Progenitor cell of endocrine pancreas (in vitro differentiated cells): ENCODE measurements at places on chromosomes 2 and 18.

DNA sequence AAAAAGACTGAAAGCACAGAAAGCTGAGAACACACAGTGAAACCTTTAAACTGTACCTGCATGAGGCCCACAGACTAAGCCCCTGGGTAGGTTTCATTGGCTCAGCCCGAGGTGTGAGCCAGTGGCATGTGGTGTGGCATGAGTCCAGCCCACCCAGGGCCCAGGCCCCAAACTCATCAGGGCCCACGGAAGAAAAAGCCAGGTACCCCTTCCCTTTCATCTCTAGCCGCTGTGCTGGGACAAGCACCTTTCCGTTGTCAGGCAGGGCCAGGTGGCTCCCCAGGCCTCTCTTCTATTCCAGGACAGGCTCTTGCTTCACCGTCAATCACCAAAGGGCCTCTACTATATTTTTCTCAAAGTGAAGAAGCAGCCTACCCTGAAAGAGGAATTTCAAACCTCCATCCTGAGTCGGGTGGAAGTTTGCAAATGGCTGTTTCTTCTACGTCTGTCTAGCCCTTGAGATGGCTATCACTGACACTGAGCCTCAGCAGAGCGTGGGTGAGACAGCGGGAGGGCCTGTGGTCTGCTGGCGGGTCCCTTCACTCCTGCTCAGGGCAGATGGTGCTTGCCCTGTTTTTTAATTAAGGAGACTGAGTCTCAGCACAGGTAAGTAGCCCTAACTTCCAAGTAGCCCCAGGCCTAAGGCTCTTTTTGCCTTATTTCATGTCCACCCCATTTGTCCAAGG is 8.6 kb downstream of the DNAJB2 start:
- no peak for DNase-seq

GRCh38 chr18:32735781-32736180 is 37.0 kb downstream of the KLHL14 start:
- DNase-seq, result no peak

DNA sequence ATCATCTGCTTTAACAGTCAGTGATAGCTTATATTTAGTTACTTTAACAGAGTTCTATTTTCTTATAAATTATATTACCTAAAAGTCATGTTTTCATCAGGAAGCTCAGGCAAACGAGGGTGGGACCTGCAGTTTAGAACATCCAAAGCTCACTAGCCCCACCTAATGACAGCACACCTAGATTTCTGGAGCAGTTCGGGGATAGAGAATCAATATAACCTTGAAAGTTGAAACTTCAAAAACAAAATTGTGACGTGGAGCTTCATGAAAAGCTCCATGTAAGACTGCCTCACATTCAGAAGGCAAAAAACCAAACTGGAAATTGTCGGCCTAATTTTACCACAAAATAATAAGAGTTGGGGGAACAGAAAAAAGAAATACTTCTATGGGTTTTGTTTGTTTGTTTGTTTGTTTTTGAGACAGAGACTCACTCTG is 185.9 kb upstream of the CCDC150 start:
- DNase-seq, result no peak

- DNase-seq, result no peak
Observed at GRCh38 chr2:191226196-191226595, 19.0 kb upstream of the MYO1B start.

DNA sequence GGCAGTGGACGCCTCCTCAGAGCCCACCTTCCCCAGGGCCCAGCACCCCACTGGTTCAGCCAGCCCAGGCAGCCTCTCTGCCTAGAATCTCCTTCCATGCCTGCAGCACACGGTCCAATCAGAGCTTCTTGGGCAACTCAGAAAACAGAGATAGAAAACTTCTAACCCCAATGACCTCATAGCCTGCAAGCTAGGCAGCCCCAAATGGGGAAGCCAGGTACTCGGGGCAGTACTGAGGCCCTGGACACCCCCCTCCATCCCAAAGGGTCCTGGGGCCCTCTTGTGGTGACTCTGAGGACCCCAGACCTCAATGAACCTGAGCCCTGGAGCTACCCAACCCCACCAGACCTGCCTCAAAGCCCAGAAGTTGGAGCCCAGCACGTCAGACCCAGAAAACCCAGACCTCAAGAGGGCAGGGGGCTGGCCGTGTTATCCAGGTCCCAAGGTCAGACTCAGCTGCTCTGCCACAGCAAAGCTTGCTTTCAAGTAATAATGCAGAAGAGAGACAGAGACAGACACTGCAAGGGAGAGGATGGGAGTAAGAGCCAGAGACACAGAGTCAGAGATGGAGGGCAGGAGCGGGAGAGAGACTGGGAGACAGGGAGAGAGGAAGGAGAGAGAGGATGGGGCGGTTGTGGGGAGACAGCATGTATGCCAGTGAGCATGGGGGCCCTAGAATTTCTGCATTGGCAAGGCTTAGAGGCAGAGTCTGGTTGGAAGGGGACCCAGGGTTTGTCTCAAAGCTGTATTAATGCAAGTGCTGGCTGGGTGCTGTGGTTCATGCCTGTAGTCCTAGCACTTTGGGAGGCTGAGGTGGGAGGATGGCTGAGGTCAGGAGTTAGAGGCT is 28.2 kb downstream of the SERTAD2 start:
- no peak for DNase-seq

- no peak for DNase-seq
Observed at GRCh38 chr18:57223144-57223870, 76.4 kb downstream of the BOD1L2 start.

DNA sequence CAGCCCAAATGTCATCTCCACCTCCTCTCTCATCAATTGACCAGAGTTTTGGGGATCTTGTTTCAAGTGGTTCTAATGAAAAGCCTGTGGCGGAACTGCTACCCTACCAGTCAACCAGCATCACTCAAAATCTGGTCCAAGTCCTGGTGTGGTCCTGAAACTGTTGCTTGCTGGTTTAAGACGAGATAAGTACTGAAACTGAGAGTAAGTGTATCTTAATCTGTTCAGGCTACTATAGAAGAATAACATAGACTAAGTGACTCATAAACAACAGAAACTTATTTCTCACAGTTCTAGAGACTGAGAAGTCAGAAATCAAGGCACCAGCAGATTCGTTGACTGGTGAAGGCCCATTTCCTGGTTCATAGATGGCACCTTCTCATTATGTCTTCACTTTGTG is 879 bp upstream of the GALNT5 start:
- DNase-seq, result no peak

DNA sequence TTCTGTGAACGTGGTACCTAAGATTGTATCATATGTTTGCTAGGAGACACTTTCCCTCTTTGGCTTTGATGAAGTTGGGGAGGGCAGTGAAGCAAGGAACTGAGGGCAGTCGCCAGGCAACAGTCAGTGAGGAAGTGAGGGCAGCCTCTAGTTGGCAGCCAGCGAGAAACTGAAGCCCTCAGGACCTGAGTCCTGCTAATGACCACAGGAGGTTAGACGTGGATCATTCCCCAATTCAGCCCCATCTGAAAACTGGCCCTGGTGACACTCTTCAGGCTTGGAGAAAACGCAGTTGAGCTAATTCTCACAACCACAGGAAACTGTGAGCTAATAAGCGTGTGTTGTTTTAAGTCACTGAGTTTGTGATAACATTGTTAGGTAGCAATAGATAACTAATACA is 84.5 kb upstream of the REG3G start:
- DNase-seq, result no peak

GRCh38 chr2:54895730-54896129 is 154.5 kb downstream of the RTN4 start:
- no peak for DNase-seq

- no peak for DNase-seq
Observed at GRCh38 chr2:19021721-19022120, 336.7 kb downstream of the OSR1 start.

GRCh38 chr2:145494441-145494840 is 974.5 kb upstream of the ZEB2 start:
- no peak for DNase-seq

GRCh38 chr18:21270453-21270852 is 28.4 kb downstream of the GREB1L start:
- DNase-seq, result no peak

- DNase-seq, result no peak
Observed at GRCh38 chr2:162293122-162293786, 25.2 kb downstream of the IFIH1 start.

- no peak for DNase-seq
Observed at GRCh38 chr2:236166796-236167296, 1.3 kb downstream of the GBX2 start.

GRCh38 chr18:40810372-40810771 is 1144.7 kb upstream of the PIK3C3 start:
- DNase-seq, result no peak

DNA sequence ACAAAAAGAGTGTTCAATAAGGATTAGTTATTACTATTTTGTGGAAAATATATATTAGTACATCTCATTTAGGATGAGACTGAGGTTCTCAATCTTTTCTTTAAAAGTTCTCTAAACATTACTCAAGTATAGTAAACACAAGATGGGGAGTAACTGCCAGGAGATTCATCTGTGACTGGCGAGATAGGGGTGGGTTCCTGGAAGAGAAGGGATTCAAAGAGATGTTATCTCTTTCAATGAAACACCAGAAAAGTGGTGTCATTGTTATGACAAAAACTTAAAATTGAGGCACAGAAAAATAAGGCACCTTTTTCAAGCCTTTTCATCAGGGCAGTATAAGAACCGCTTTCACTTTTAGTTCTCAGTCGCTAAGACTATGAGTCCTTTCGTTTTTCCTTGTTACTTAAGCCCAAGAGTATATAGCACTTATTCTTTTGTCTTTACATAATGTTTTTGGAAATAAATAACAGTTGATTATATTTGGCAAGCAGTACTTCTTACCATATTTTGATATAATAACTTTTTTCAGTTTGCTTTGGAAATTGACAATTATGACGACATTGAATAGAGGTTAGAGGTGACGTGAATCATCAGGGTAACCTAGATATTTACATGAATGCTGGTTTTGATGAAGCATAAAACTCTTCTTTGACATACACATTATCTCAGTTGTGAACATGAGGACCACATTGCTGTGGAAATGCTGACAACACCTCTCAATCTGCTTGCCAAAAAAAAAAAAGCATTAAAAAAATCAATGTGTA is 393.9 kb upstream of the TCF4 start:
- no peak for DNase-seq
